Ascending aorta (tissue), 2 donors: ENCODE measurements at places on chromosomes 5 and 9.

DNA sequence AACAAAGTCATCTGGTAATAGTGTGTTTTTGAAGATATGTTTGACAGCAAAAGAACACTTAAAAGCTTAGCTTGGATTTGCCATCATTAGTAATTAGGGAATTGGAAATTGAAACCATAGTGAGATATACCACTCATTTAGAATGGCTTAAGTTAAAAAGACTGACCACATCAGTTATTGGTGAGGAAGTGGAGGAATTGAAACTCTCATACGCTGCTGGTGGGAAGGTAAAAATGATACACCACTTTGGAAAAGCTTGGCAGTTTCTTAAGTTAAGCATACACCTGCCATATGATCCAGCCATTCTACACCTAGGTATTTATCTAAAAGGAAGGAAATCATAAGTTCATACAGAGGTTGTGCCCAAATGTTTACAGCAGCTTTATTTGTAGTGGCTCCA lies 213.2 kb downstream of the TRIO start:
- DNase-seq: no peak
- no peak overlapping the region for H3K4me3 ChIP-seq
- H3K27me3 ChIP-seq: no peaks in the 10 kb centered on the region
- no peak overlapping the region for H3K27ac ChIP-seq
- H3K4me1 ChIP-seq: no peaks in the 10 kb centered on the region

DNA sequence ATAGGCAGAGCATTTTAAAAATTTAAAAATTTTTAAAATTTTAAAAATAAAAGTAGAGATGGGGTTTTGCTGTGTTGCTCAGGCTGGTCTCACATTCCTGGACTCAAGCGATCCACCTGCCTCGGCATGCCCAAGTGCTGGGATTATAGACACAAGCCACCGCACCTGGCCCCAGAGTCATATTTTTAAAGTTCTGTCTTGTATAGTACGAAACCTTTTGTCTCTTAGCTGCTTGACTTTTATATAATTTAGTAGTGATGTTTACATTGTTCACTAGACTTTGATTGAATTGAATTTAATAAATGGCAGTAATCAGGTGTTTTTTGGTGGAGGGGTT lies 31.0 kb downstream of the LRRTM2 start:
- DNase-seq: no peak
- no peak overlapping the region for H3K4me3 ChIP-seq
- peak overlapping the region; percentile 72 for H3K27ac ChIP-seq
- H3K27me3 ChIP-seq: no peaks in the 10 kb centered on the region

GRCh38 chr5:146015001-146015400 lies 78.6 kb downstream of the SH3RF2 start:
- no peaks in the 10 kb centered on the region for H3K36me3 ChIP-seq
- DNase-seq: no peak
- no peak overlapping the region for H3K4me3 ChIP-seq
- H3K27me3 ChIP-seq: no peaks in the 10 kb centered on the region
- no peaks in the 10 kb centered on the region for H3K4me1 ChIP-seq

GRCh38 chr5:33198836-33199235 lies 241.9 kb upstream of the TARS1 start:
- no peak overlapping the region for H3K4me3 ChIP-seq
- H3K36me3 ChIP-seq: no peaks in the 10 kb centered on the region
- no peaks in the 10 kb centered on the region for H3K4me1 ChIP-seq
- no peak for DNase-seq

- H3K36me3 ChIP-seq: no peaks in the 10 kb centered on the region
- no peak overlapping the region for H3K27ac ChIP-seq
- H3K4me3 ChIP-seq: no peak overlapping the region
- no peak for DNase-seq
- no peaks in the 10 kb centered on the region for H3K4me1 ChIP-seq
- H3K27me3 ChIP-seq: no peaks in the 10 kb centered on the region
These were observed 7.6 kb downstream of the OLFML2A start for GRCh38 chr9:124784509-124784908.

DNA sequence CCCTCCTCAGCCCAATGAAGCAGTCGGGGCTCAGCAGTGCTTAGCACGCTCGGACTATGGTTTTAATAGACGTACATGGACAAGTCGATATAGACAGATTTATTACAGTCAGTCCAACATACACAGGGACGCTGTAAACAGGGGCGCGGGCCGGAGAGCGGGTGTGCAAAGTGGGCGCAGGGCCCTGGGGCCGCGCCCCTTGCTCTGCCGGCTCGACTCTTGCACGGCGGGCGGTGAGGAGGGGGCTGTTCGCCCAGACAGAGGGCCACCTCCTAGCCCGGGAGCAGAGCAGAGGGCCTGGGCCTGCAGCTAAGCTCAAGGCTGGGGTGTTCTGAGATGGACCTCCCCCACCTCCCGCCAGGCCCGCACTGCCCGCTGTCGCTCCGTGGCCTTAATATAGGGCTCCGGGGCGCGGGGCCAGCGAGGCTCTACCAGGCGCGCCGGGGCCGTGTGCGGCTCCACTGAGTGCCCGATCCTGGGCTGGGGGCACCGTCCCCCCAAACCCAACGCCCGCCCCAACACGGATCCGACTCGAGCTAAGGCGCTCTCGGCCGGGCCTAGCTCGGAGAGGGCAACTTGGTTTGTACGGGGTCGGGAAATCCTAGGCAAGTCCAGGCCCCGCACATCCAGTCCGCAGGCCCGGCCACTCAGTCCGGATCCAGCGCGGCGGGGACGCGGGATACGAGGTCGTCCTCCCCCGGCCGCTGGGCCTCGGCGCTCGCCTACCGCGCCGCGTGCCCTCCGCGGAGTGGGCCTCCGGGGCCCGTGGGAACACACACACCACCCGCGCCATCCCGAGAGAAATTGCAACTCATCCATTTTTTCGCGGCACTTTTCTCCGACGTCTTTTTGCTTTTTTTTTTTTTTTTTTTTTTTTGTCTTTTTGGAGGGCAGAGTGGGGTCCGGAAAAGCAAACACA lies 6.1 kb downstream of the PITX1 start:
- no peak overlapping the region for H3K27ac ChIP-seq
- H3K36me3 ChIP-seq: no peaks in the 10 kb centered on the region
- DNase-seq: no peak
- H3K4me3 ChIP-seq: no peak overlapping the region

DNA sequence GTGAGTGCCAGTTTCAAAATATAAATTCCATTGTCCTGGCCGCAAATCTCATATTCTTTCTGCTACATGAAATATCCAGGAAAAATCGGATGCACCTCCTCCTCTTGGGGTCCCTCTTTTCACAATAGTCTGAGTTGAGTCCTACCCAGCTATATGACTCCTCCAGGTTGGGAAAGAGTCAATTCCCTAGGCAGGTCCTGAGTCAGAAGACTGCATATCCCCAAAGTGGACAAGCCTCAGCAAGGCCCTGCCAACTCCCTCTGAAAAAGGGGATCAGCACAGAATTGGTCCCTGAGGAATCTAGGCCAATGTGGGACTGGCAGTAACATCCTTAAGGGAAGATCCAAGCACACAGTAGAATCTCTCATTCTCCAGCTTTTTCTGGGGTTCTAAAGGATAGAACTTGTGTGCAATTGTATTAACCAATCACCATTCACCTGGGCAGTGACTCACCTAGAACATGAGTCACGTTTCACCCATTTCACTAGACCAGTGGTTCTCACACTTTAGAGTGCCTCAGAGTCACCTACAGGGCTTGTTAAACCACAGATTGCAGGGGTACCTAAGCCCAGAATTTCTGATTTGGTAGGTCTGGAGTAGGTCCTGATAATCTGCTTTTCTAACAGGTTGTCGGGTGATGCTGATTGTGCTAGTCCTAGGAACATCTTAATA lies 44.7 kb upstream of the TMEM215 start:
- DNase-seq: no peak
- no peaks in the 10 kb centered on the region for H3K27me3 ChIP-seq
- H3K27ac ChIP-seq: no peak overlapping the region

GRCh38 chr9:124964056-124964455 lies 23.2 kb upstream of the GOLGA1 start:
- H3K4me1 ChIP-seq: no peaks in the 10 kb centered on the region
- no peaks in the 10 kb centered on the region for H3K27me3 ChIP-seq
- H3K36me3 ChIP-seq: peaks cover 14% of the 10 kb centered on the region
- H3K27ac ChIP-seq: no peak overlapping the region
- no peak overlapping the region for H3K4me3 ChIP-seq
- no peak for DNase-seq
